ENCODE measurements at places on chromosomes 16 and 17.
A peak's percentile ranks its signal among the peaks of the same experiment; 100 is the strongest.

DNA sequence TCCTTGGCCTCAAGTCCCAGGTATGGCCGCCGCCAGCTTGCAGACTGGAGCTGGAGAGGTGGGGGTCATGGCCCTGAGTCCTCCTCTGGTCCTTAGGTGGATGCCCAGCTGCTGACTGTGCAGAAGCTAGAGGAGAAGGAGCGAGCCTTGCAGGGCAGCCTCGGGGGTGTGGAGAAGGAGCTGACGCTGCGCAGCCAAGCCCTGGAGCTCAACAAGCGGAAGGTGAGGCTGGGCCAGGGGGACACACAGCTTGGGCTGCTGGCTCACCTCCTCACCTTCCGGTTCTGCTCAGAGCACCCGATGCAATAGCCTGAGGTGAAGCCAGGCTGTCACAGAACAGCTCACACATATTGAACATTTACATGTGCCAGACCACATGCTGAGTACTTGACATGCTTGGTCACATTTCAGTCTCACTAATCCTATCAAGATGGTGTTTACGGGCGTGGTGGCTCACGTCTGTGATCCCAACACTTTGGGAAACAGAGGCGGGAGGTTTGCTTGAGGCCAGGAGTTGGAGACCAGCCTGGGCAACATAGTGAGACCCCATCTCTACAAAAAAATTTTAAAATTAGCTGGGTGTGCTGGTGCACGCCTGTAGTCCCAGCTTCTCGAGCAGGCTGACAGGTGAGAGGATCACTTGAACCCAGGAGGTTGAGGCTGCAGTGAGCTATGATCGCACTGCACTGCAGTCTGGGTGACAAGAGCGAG lies 7.4 kb downstream of the RNF40 start:
- no peak for DNase-seq

DNA sequence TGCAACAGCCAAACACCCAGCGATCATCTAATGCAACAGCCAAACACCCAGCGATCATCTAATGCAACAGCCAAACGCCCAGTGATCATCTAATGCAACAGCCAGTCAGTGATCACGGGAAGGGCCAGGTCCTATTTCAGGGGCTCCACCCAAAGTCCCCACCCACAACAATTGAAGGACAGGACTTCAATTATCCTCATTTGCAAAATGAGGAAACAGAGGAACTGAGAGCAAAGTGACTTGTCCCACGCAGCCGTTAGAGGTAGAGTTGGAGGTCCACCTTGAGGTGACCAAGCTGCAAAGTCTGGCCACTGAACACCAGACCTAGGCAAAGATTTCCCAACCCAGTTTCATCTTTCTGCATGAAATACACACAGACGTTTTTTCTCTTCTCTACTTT lies 3.7 kb downstream of the ZG16B start:
- no peak for DNase-seq

DNA sequence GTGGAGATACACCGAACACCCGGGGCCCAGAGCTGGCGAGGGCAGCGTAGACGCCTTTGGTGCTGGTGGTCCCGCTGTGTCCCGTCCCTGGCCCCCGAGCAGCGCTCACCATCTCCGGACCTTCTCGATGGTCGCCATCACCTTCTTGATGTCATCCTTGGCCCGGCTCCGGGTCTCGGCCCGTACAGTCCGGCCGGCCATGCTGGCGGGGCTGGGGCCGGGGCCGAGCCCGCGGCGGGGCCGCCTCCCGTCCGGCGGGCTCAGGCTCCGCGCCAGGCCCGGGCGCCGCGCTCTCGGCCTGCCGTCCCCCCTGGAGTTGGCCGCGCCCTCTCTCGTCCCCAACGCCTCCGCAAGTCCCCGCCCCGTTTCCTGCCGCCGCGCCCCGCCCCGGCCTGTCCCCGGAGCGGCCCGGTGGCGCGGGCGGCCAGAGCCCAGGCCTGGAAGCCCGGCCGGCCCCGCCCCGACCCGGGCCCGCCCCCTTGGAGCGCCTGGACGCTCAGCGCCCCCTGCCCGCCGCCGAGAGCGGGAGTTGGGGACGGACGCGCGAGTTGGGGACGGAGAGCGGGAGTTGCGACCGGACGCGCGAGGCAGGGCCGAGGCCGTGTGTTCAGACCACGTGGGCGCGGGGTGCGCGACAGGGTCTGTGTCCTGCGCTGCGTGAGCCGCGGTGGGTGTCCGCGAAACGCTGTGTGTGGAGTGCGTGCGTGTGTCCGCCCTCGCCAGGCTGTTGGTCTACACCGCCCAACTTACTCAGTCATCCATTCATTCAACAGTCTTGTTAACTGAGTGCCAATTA lies at the start of gene BCL7C:
Gene BCL7C, minus strand, starts transcription at position 334 of the 796 bp plus-strand sequence. Its CDS starts 133 bp downstream, at position 201.
- DNase-seq, result peak; percentile 98

GRCh38 chr17:50363217-50364060 lies 9.5 kb downstream of the MRPL27 start:
- no peak for DNase-seq

- no peak for DNase-seq
These were observed 16.9 kb downstream of the KNOP1 start for GRCh38 chr16:19701091-19701490.

GRCh38 chr17:30232824-30233427 lies 2.6 kb downstream of the SLC6A4 start:
- no peak for DNase-seq

DNA sequence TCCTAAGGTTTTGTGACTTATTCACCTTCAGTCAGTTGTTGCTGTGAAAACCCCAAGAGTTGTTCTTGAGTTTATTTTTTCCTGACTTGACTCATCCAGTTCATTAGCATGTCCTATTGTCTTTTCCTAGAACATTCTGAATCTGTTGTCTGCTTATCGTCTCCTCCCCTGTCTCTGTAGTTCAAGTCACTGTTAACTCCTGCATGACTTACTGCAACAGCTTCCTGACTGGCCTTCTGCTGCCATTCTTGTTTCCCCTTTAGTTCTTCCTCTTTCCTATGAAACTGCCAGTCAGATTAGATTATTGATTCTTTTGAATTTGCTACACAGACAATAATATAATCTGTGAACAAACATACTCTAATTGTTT lies 161.5 kb downstream of the FTO start:
- DNase-seq, result peak; percentile 69

DNA sequence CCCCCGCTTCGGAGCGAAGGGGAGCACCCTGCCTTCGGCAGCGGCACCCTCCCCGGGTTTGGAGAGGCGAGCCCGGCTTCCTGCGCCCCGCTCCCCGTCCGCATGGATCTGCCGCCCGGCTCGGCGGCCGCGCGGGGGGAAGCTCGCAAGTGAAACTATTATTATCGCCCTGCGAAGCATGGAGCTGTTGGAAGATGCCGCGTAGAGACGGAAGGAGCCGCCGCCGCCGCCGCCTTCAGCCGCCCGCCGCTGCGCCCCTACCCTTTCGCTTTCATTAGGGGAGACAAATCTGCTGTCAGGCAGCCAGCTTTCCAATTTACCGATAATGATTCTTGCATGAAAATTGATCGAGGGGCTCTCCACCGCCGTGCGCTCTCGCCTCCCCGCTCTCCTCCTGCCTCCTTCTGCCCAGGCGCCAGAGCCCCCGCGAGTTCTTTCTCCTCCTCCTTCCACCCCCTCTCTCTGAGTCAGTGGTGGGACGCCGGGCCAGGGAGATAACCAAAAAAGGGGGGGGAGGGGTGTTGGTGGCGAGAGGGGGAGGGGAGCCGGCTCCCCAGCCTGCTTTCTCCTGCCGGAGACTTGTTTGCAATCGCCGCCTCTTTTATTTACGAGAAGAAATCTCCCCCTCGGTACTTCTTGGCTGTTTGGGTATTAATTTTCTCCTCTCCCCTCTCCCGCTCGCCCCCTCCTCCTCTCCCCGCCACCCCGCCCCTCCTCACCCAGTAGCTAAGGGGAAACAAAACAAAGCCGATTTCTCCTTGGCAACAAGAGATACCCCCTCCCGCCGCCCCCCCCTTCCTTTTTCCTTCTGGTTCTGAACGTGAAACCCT lies 58.0 kb upstream of the GSE1 start:
- peak; percentile 57 for DNase-seq

GRCh38 chr16:89575247-89576152 lies at the start of gene CPNE7:
Gene CPNE7, plus strand, starts transcription at chr16:89575758. Its CDS starts 140 bp downstream, at chr16:89575898.
- no peak for DNase-seq

GRCh38 chr17:28043741-28044140 lies 1.3 kb downstream of the NLK start:
- DNase-seq, result no peak

GRCh38 chr16:4694642-4695451 lies 1.5 kb downstream of the NUDT16L1 start:
- DNase-seq, result no peak

- no peak for DNase-seq
These were observed 12.2 kb downstream of the AIPL1 start for GRCh38 chr17:6422654-6423241.

DNA sequence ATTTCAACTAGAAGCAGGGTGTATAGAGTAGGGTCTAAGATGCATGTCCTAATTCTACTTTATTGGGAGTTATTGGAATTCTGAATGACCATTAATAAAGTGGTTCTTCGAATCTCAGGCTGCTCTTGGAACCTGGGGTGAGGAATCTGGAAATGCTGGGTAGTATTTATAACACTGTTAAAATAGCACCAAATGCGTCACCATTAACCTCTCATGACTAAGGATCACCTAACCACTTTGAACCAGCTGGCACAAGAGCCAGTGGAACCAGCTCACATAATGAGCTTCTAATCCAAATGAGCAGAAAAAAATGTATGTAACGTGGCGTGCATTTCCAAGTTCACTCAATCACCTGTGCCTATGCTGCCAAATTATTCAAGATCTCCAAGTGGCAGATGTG lies 281.7 kb downstream of the GRIN2A start:
- no peak for DNase-seq

DNA sequence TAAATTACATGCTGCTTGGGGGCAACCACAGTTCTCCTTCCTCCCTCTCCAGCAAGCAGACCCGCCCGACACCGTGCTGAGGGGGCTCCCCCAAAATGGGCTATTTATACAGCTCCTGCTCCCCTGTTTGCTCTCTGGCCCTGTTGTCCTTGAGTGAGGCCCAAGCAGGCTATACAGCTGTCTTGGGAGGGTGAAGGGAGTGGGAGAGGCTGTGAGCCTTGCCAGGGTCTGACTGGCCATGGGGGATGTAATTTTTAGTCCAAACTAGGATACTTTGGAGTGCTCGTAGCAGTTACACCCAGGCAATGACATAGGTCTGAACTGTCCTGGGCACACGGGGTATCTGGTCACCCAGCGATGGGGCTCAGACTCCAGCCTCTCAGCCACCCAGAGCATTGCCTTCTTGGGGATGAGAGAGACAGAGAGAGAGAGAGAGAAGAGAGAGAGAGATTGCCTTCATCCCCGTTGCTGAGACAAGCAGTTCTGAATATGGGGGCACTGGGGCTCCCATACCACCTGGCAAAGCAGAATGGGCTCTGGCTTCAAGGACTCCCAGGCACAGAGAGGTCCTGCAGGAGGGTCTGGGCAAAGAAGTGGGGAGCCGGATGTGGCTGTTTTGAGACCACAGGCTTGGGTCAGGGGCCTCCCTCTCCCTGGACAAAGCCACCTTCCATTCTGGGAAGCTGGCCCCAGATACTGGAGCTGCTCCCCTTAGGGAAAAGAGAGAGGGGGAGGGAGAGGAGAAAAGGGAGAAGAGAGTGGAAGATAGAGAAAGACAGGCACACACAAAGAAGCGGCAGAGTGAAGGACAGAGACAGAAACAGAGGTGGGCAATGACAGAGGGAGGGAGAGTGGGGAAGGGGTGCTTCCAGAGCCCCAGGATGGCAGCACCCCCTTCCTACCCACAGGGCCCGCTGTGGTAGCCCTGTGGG lies 10.7 kb upstream of the TMEM92 start:
- no peak for DNase-seq

DNA sequence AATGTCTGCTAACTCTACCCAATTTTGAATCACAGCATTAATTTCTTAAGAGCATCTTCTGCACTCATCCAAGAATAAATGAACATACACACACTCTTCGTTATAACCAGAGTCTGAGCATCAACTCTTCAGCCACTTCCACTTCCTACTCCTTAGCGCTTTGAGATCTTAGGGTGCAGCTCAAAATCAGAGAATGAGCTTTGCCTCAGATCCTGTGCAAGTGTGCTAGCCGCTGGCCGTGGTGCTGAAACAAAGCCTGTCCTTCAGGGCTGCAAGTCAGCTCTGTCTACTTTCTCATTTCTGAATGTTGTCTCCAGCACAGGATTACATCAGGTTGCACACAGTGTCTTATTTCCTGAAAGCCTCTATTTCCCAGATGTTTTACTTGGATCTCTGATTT lies 165.4 kb downstream of the AIPL1 start:
- DNase-seq, result peak; percentile 35

GRCh38 chr16:87000001-87000400 lies 317.2 kb downstream of the C16orf95 start:
- DNase-seq, result no peak

DNA sequence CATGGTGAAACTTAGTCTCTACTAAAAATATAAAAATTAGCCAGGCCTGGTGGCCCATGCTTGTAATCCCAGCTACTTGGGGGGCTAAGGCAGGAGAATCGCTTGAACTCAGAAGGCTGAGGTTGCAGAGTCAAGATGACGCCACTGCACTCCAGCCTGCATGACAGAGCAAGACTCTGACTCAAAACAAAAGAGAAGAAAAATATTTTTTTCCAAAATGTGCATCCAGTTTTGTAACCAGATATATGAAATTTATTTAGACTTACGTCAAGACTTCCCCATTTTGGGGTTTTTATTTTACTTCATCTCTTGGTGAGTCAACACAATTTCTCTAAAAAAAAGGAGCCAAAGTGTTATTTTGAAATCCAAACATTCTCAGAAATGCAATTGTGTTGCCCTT lies 5.5 kb upstream of the TM4SF5 start:
- DNase-seq, result peak; percentile 88

DNA sequence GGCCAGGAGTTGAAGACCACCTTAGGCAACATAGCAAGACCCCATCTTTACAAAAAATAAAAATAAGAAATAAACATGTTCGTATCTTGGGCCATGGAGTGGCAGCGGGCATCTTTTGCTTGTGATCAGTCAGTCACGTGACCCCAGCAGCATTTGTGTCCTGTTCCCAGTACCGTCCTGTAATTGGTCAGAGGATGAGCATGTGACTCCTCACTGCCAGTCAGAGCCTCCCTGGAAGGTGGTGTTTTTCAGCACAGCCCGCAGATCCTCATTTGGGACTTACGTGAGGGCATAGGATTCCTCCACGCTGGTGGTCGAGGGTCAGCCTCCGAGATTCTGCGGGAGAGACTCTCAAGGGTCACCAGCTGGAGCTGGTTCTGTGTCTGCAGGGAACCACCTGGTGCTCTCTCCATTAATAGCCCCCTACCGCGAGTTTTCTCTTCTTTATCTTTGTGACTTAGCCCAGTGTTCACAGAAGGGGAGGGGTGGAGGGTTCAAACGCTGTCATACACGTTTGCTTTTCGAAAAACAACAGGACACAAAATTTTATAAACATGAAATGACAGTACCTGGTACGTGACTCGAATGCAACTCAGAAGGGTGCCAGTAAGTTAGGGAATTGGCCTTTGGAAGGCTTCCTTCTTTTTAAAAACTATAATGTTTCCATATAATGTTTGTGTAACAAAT lies 17.2 kb downstream of the MRC2 start:
- no peak for DNase-seq

Data from suppressor macrophage (primary cell).